AG08395 (cell line): ENCODE measurements at places on chromosomes 13 and 19.

DNA sequence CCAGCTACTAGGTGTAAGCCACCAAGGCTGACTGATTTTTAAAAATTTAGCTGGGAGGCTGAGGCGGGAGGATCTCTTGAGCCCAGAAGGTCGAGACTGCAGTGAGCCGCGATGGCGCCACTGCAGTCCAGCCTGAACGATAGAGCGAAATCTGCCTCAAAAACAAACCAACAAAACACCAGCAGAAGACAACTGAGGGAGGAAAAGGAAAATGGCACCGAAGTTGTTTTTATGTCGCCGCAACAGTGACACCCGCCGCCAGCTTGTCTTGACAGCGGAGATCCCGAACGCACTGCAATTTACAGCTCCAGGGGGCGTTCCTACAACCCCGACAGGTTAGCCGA lies 298 bp upstream of the FAM98C start:
- no peak for DNase-seq

DNA sequence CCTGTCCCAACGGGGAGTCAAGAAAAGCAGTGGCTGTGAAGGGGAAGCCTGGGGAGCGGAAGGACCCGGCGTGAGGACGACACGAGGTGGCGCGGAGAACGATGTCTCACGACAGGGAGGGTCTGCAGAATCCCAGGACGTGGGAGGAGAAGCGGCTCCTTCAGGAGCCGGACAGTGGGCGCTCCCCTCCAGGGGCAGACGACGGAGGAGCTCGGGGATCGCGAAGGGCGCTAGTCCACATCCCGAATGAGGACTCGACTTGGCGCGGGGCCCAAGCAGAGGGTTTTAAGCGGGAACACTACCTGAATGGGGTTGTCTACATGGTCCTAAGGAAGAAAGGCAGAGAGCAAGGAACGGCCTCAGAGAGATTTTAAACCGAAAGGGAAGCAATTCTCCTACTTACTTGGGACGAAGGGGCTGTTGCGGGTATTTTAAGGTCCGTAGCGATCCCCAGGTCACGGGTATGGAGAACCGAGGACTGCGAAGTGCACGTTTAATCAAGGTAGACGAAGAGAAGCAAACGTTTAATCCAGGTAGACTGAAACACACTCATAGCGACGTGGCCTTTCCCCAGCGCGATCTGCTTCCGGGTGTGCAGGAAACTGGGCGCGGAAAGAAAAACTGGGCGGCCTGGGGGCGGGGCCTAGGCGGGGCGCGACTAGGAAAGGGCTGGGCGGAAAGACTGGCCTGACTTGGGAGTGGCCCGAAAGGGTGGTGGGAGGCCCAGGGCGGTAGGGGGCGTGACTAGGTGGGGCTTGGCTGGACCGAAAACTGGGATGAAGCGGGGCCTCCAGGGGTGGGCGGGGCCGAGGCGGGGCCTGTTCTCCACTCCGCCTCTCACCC lies at the start of gene ZNF841:
ZNF841 (minus strand) TSS at position 594 of the 843 bp plus-strand sequence. CDS start 10,964 bp downstream, outside the sequence.
- DNase-seq: peak; percentile 98

DNA sequence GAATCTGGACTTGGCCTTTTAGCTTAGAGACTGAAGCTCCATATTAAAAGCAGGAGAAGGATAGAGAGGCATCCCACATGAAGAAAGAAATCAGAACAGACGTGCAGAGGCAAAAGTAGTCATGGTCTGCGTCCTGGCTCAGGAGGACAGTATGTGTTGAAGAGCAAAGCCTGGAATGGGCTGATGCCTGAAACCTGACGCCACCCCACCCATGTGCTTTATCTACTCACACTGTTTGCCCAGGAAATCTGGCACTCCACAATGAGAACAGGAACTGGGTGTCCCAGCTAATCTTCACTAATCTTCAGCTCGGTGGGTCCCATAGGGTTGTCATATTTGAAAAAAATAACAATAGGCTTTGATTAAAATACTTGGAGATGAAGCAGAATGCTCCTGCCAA lies 549.0 kb upstream of the GPC6 start:
- DNase-seq: no peak

GRCh38 chr19:9721861-9722260 lies 46.7 kb downstream of the ZNF846 start:
- DNase-seq: no peak

GRCh38 chr19:28634019-28634328 lies 579.0 kb downstream of the UQCRFS1 start:
- DNase-seq: no peak

- no peak for DNase-seq
These were observed 8.2 kb downstream of the REX1BD start for GRCh38 chr19:18596752-18597157.

- no peak for DNase-seq
These were observed 9.7 kb downstream of the TEX29 start for GRCh38 chr13:111330066-111330610.
